ENCODE measurements at places on chromosomes 7 and 10. TPM values are rescaled to one million over a fixed set of nuclear protein-coding genes. Genes with fewer than 3 reads are reported as not detected.
A peak's percentile ranks its signal among the peaks of the same experiment; 100 is the strongest.

SLC16A9 gene
- polyA plus RNA-seq = 3.8 TPM

GPR15LG gene
- 5.0 TPM for polyA plus RNA-seq

ANXA8L1 gene
- polyA plus RNA-seq = 0.29 TPM

DNA sequence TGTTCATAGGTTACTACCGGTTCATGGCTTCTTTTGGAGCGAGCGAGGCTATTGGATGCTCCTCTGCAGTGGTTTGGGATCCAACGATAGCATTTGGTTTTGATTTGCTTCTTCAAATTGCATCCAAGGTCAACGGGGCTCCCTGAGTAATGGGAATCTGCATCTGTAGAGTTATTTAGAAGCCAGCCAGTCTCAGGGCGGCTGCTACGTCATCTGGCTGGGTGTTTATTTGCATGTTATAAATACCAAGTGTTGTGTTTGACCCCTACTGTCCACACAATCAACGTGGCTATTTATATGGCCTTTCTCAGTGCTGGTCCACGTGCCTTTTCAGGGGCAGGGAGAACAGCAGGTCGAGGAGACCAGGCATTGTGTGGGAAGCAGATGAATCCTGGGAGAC lies 137.7 kb downstream of the PRPF18 start:
- H3K27me3 ChIP-seq = no peaks in the 10 kb centered on the region
- H3K4me3 ChIP-seq = no peak overlapping the region
- no peak overlapping the region for H3K27ac ChIP-seq
- H3K4me1 ChIP-seq = peaks cover 20% of the 10 kb centered on the region
- H3K36me3 ChIP-seq = no peaks in the 10 kb centered on the region
- DNase-seq = no peak

DNA sequence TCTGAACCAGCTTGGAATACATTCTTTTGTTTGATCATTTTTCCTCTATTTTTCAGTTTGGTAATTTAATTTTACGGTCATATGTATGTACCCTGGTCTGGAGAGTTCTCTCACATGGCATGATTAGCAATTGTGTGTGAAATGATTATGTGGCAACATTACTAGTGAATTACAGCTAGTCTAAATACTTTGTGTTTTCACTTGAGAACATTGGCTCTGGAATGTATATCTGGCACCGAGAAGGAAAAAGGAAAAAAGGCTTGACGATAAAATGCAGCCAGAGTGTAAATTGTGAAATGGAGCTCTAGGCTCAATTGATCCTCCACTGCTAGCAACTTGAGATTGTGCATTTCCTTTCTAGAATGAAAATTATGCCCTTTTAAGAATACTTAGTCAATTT lies 397.2 kb downstream of the EXOC4 start:
- H3K27ac ChIP-seq = no peak overlapping the region
- H3K4me1 ChIP-seq = no peaks in the 10 kb centered on the region
- H3K36me3 ChIP-seq = no peaks in the 10 kb centered on the region
- H3K27me3 ChIP-seq = no peaks in the 10 kb centered on the region
- H3K4me3 ChIP-seq = no peak overlapping the region
- DNase-seq = no peak

- no peak overlapping the region for H3K27ac ChIP-seq
- peaks cover 13% of the 10 kb centered on the region for H3K4me1 ChIP-seq
- DNase-seq = no peak
These were observed 15.4 kb downstream of the AHCYL2 start for GRCh38 chr7:129240119-129240820.

- no peaks in the 10 kb centered on the region for H3K4me1 ChIP-seq
- no peak for DNase-seq
- H3K27ac ChIP-seq = no peak overlapping the region
- H3K4me3 ChIP-seq = no peak overlapping the region
- no peaks in the 10 kb centered on the region for H3K36me3 ChIP-seq
- no peaks in the 10 kb centered on the region for H3K27me3 ChIP-seq
These were observed 14.7 kb upstream of the SEC61G start for GRCh38 chr7:54773472-54774399.

GRCh38 chr10:50231515-50232260 lies 19.6 kb downstream of the ASAH2 start:
- peaks cover 2% of the 10 kb centered on the region for H3K27me3 ChIP-seq
- H3K4me3 ChIP-seq = no peak overlapping the region
- no peak overlapping the region for H3K27ac ChIP-seq
- no peak for DNase-seq
- H3K4me1 ChIP-seq = no peaks in the 10 kb centered on the region

GRCh38 chr7:147022056-147022455 lies 905.5 kb downstream of the CNTNAP2 start:
- no peak overlapping the region for H3K4me3 ChIP-seq
- no peaks in the 10 kb centered on the region for H3K4me1 ChIP-seq
- no peaks in the 10 kb centered on the region for H3K36me3 ChIP-seq
- no peak overlapping the region for H3K27ac ChIP-seq
- H3K27me3 ChIP-seq = no peaks in the 10 kb centered on the region
- no peak for DNase-seq

AGAP4 gene
- polyA plus RNA-seq = 3.2 TPM

DNA sequence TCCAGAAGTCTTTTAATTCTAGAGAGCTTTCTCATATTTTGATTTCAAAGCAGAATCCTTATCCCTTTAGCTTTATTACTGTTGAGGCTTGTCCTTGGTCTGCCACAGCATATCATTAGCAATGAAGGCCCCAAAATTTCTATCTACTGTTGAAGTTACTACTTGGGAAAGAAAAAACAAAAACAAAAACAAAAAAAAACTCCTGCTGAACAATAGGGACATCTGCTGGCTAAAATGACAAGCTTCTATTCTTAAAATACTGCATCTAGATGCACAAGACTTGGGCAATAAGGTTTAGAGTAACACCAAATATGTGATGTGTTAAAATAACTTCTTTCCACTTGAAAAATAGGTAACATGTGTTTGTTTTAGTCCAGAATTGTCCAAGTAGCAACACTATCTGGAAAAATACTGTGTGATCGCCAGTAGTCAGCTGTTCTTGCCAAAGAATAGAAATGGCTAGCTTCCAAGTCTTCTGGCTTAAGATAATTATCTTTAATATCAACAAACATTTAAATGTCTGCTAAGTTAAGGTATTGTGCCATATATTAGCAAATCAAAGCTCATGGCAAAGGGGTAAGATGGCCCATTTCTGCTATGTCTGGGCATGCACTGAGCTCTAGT lies 3.8 kb upstream of the DMTF1 start:
- H3K4me1 ChIP-seq = peaks cover 16% of the 10 kb centered on the region
- H3K36me3 ChIP-seq = no peaks in the 10 kb centered on the region
- no peak overlapping the region for H3K27ac ChIP-seq
- no peaks in the 10 kb centered on the region for H3K27me3 ChIP-seq
- no peak overlapping the region for H3K4me3 ChIP-seq

DNA sequence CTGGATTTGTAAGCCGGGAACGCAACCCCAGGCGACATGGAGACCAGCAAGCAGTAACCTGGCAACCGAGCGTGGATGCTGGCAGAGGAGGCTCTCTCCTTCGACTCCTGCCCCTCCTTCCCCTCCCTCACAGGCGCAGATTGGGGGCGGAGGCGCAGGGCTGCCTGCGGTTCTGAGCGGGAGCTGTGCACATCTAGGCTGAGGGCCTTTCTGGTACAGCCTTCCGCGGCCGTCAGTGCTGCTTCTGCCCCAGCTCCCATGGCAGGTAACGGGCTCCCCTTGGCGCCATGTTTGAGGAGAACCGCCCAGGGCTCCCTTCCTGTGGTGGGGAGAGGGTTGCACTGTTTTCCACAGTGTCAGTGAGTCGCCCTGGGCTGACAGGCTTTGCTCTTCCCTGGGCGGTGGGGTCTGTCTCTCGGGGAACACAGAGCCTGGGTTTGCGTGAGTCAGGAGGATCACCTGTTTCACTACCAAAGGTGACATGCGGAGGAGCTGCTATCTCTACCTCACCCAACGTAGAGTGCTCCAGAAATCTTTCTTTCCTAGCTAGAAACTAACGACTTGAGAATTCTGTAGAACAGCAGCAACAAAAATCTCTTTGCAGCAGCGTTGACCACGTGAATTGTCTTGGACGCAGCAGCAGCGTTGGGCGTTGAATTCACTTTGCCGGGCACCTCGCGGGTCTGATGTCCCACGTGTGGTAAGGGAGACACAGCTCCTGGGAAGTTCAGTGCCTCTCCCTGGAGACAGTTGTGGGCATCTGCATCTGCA lies 154.8 kb upstream of the COBL start:
- H3K27ac ChIP-seq = no peak overlapping the region
- H3K4me3 ChIP-seq = no peak overlapping the region
- no peaks in the 10 kb centered on the region for H3K4me1 ChIP-seq
- no peak for DNase-seq

DNA sequence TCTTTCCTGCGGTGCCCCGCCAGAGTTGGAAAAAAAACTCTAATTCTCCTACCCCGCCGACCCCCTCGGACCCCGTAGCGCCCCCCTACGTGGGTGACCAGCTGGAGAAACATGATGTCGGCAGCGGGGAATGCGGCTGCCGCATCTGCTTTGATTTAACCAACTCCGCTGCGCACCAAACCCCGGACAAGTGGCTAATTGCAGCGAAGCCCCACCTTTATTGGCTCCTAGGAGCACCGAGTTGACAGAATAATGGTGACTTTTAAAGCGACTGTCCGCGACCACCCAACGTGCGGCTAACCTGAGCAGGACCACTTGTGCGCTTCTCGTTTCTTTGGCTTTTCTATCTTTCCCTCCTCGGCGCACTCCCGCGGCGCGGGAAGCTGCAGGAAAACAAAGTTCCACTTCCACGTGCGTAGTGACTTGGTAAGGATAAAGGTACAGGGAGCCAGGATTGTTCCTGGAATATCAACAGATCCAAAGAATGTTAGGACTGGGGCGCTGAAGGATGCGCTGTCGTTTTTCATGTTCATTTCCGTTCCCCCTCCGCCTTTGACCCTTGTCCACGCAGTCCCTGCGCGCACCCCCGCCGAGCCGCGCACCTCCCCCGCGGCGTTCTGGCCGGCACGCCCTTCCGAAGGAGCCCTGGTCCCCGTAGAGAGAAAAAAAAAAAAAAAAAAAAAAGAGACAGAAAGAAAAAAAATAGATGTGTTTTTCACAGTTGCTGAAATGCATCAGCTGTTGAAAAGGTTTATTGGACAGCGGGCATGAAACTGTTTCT lies 1.4 kb downstream of the WNT16 start:
- no peaks in the 10 kb centered on the region for H3K36me3 ChIP-seq
- H3K4me1 ChIP-seq = peaks cover 5% of the 10 kb centered on the region
- peaks cover 16% of the 10 kb centered on the region for H3K27me3 ChIP-seq
- no peak for DNase-seq
- H3K4me3 ChIP-seq = peak overlapping the region; percentile 73

GRCh38 chr7:77825131-77825530 lies 26.6 kb downstream of the PHTF2 start:
- H3K27me3 ChIP-seq = no peaks in the 10 kb centered on the region
- peak overlapping the region; percentile 6 for H3K27ac ChIP-seq
- H3K36me3 ChIP-seq = peaks cover 6% of the 10 kb centered on the region
- no peak for DNase-seq

HTRA1 gene
- 0.10 TPM for polyA plus RNA-seq

MYOZ1 gene
- polyA plus RNA-seq = 1.3 TPM

DNA sequence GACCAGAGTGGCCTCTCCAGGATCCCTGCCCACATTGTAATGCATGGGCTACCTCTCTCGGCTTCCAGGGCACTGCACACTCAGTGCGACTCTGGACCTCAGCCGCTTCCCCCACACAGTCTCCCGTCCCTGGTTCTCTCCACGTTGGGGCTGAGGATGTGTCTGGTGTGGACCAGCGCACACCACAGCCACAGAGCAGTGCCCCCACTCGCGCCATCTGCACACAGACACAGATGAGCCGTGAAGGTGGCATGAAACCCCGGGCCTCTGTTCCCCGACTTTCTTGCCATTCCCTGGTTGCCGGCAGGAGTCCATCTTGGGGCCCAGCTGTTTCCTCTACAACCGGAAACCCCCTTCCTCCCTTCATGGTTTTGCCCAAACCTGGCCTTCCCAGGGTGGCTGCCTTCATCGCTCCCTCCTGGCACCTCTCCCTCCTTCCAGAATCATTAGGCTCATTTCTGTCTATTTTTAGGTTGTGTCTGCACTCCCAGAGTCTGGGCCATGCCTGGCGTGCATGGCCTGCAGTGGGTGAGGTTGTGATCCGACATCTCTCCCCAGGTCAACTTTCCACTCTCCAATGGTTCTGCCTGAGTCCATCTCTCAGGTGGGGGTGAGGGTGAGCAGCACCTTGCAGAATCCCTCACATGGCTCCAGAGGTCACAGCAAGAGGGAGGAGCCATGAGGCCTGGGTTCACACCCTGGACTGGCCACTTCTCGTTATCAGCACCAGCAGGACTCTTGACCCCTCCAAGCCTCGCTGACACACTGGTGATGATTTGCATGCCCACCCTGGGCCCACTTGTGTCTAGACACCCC lies 10.1 kb downstream of the RASGEF1A start:
- H3K4me1 ChIP-seq = no peaks in the 10 kb centered on the region
- H3K27ac ChIP-seq = no peak overlapping the region
- no peaks in the 10 kb centered on the region for H3K27me3 ChIP-seq
- no peaks in the 10 kb centered on the region for H3K36me3 ChIP-seq
- no peak for DNase-seq

ASB15 gene
- not detected for polyA plus RNA-seq

DNA sequence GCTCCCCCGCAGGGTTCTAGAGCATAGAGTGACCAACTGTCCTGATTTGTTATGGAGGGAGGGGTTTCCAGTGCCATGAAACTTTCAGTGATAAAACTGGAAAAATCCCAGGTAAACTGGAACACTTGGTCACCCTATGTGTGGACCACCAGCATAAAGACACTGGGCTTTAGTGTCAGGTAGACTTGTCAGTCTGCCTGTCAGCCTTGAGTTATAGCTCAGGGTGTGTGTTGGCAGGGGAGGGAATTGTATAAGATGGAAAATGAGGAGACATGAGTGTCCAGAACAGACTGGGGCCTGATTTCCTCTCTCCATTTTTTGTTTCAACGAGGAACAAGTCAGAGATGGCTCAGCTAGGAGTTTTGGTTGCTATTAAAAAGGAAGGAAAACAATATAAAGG lies 10.2 kb upstream of the EFCAB10 start:
- H3K27me3 ChIP-seq = no peaks in the 10 kb centered on the region
- H3K27ac ChIP-seq = no peak overlapping the region
- peaks cover 14% of the 10 kb centered on the region for H3K4me1 ChIP-seq
- no peak for DNase-seq

CEP55 gene
- polyA plus RNA-seq = 55.2 TPM

- no peak for DNase-seq
- H3K27me3 ChIP-seq = no peaks in the 10 kb centered on the region
- H3K4me3 ChIP-seq = no peak overlapping the region
- H3K36me3 ChIP-seq = no peaks in the 10 kb centered on the region
- no peak overlapping the region for H3K27ac ChIP-seq
These were observed 49.9 kb upstream of the TMEM26 start for GRCh38 chr10:61503051-61503450.

OR2A42 gene
- 0.12 TPM for polyA plus RNA-seq

- H3K27me3 ChIP-seq = no peaks in the 10 kb centered on the region
- DNase-seq = no peak
- peaks cover 35% of the 10 kb centered on the region for H3K36me3 ChIP-seq
- H3K4me3 ChIP-seq = no peak overlapping the region
- no peaks in the 10 kb centered on the region for H3K4me1 ChIP-seq
- no peak overlapping the region for H3K27ac ChIP-seq
These were observed 65.8 kb downstream of the APBB1IP start for GRCh38 chr10:26503911-26504310.

- H3K4me3 ChIP-seq = no peak overlapping the region
- H3K27ac ChIP-seq = no peak overlapping the region
- H3K36me3 ChIP-seq = no peaks in the 10 kb centered on the region
- H3K4me1 ChIP-seq = peaks cover 20% of the 10 kb centered on the region
These were observed 29.6 kb upstream of the IL6 start for GRCh38 chr7:22697322-22697859.

GRCh38 chr7:30840141-30841024 lies 69.2 kb downstream of the MINDY4 start:
- no peaks in the 10 kb centered on the region for H3K27me3 ChIP-seq
- no peaks in the 10 kb centered on the region for H3K4me1 ChIP-seq
- H3K27ac ChIP-seq = no peak overlapping the region
